ENCODE measurements at places on chromosomes 4 and X. TPM values are rescaled to one million over a fixed set of nuclear protein-coding genes. Genes with fewer than 3 reads are reported as not detected.

Gene PARM1
- 0.14 TPM for polyA plus RNA-seq

DNA sequence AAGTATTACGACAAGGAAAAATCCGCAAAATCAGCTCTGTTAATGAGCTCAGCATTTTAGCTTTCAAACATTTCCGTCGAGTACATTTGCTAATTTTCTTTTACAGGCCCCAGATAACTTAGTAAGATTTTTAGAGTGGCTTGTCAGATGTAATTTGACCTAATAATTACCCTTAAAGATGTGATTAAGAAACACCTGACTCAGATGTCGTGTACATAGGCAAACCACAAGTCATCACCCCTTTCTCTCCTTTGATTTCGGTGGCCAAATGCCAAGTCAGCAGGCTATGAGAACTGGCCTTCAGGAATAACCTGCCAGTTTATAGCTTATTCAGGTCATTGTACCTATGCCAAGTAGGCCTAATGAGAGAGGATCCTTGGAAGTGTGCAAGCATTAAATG lies 369.6 kb downstream of the PCDH7 start:
- DNase-seq, result no peak

- no peak for DNase-seq
These were observed 40.8 kb downstream of the STK26 start for GRCh38 chrX:132063862-132064261.

GRCh38 chrX:39152106-39152649 lies 350.9 kb downstream of the MID1IP1 start:
- peak; percentile 22 for DNase-seq

Gene HPGD
- not detected for polyA plus RNA-seq

Gene PDCL2
- not detected for polyA plus RNA-seq

GRCh38 chr4:133493776-133494175 lies 344.7 kb downstream of the PCDH10 start:
- DNase-seq, result no peak

Gene HPSE
- polyA plus RNA-seq, result 1.5 TPM

DNA sequence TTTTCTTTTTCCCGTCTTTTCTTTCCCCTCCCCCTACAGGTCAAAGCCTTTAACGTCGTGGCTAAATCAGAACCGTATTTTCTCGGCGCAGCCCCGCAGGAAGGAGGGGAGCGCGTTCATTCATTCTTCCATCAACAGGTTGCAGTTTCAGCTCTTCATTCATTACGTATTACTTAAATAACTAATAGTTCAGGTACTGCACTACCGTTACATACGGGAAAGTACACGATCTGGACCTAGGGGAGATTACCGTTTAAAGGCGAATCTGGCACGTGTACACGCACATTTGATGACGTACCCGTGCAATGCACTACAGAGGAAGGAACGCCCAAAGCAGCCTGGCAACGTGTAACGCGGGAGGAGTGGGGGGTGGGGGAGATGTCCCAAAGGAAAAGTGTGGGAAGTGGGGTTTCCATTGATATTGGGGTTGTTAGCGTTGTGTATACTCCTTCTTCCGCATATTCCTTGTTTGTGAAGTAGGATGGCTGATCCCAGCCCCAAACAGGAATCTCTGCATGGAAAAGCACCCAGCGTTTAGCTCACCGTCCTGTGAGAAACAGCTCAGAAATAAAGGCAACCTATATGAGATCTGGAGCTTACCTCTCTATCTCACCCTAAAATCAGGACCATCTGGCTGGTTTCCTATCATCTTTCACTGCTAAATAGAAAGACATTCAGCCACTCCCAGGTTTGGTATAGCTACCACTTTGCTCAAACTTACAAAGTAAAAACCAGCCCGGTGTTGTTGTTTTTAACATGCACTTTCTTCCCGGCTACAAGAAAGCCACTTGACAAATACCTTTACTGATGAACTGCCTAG lies 585 bp upstream of the SEC24D start:
- DNase-seq, result peak; percentile 93

DNA sequence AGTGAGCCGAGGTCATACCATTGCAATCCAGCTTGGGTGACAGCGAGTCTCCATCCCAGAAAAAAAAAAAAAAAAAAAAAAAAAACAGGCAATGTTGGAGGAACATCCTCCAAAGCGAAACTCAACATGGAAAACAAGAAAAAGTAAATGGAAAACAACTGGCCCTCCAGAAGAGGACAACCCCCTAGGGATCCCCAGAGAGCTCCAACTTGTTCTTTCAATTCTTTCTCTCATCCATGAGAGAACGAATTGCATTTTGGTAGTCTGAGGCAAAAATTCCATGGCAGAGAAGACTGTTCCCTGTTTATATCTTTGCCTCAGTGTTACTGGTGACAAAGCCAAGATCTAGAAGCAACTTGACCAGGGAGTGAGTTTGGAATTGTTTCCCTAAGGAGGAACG lies 49.8 kb downstream of the OPHN1 start:
- DNase-seq, result no peak

DNA sequence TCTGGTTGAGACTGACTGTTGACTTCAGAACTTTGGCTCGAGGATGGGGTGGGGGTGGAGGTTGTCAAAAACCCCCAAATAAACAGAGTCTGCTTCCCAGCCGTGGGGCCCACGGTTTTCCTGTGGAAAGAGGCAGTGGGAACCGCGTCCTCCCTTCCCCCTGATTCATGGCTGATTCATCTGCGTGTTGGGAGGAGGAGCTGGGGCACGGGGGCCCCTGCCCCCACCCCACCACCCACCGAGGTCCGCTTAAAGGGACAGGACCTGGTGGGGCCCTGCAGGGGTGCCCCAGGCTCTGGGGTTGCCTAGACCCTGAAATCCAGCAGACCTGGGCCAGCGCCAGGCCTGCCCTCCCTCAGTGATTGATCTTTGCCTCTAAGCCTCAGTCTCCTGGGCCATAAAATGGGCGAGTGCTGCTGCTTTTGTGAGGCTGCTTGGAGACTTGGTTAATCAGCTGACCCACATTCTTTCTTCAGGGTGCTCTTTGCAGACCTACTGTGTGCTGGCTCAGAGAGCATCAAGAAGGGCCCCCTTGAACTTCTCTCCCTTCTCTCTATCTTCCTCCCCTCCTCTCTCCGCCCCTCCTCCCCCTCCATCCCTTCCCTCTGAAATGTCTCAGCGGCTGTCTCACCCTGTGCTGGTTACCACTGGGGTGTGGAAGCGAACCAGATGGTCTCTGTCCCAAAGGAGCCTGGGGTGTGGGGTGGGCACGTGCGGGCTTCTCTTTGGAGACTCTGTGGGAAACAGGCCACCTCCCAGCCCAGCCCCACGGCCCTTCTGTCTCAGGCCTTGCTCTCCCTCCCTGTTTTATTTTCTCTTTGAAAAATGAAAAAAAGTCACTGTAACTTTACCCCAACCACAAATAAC lies 9.1 kb downstream of the HTRA3 start:
- DNase-seq, result peak; percentile 89

DNA sequence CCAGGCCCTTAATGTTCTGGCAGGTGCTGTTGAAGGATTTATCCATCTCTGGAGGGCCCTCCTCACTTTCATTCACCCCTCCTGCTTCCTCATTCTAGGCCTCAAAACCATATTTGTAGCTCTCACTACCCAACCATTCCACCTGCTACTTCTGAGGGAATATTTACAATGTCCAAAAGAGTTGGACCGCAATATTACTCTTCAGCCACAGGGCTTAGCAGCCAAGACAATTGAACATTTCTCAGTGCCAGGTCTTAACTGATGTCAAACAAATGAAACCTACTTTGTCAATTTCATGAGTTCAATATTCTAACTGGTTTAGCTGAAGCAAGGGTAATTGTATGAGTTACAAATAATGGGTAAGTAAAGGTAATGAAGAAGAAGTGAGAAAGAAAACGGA lies 113.2 kb downstream of the ENOX2 start:
- DNase-seq, result no peak

- no peak for DNase-seq
These were observed 34.3 kb upstream of the TMEM154 start for GRCh38 chr4:152713951-152714705.

DNA sequence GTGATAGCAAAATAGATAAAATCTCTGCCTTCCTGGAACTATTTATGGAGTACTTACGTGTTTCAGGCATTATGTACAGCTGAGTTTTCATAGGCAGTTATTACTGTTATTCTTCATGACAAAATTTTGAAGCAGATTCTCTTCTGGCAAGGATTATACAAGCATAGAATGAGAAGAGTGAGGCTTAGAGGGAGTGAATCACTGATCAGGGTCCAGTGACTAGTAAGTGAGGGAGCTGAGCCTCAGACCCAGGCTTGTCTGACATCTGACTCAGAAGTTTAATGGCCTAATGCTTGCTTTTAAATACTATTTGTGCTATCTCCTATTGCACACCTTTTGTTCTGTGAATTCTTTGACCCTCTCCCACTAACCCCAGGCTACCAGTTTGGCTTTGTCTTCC lies 110.6 kb downstream of the DTHD1 start:
- no peak for DNase-seq

DNA sequence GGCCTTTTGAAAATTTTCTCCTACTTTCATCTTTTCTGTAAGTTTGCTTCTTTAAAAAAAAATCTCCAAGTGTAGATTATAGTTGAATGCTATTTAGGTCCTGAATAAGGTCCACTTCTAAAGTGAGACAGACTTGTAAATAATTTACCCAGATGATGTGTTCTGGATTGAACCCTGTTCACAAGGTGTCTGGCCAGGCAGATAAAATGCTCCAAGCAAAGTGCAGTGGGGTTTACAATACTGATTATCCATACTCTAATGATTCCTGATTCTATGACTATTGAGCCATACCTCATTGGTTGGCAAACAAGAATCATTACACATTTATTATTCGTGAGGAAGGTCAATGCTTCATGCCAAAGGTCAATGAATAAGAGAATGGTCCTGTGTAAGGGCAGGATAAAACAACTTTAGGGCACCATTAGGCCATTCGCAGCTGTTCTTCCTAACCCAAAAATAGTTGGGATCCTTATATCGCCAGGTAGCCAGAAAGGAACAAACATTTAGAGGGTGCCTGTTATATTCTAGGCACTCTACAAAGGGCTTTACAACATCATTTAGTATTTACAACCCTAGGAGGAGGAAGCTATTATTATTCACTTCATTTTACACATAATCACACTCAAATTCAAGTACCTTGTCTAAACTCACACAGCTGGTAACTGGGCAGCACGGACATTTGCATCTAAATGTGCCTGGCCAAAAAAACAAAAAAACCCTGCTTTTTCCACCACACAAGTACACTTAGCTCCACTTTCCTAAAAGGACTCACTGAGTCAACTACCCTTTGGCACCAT lies 18.6 kb upstream of the SAT1 start:
- DNase-seq, result no peak

GRCh38 chrX:97267396-97268181 lies 383.9 kb downstream of the RPA4 start:
- DNase-seq, result peak; percentile 13

Gene SOWAHB
- polyA plus RNA-seq, result not detected

GRCh38 chr4:169861593-169861992 lies 103.8 kb upstream of the HPF1 start:
- no peak for DNase-seq

DNA sequence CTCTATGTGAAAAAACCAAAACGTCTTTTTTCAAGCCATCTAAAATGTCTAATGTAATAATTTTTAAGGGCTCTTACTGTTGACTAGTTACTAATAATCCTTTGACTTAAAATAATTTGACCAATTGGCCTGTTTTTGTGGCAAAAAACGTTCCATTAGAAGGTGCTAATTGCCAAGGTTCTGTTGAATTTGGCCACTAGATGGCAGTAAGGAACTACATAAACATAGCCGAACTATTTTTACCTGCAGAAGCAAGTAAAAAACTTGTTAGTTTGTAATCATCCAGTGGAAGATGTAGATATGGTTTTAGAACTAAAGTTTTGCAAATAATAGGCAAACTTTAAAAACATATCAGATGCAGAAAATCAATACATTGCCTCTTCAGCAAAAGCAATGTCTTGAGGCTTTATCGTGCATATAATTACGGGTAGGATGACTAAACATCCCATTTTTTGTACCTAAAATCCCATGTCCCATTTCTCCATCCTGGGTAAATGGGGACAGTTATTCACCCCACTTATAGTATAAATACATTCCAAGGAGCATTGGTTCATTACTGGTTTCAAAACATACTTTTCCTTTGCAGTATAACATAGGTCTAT lies 57.6 kb downstream of the PROM1 start:
- peak; percentile 62 for DNase-seq

Gene UGT2A1
- not detected for polyA plus RNA-seq

Gene AFM
- polyA plus RNA-seq, result not detected

Gene PPP4R3C
- not detected for polyA plus RNA-seq

DNA sequence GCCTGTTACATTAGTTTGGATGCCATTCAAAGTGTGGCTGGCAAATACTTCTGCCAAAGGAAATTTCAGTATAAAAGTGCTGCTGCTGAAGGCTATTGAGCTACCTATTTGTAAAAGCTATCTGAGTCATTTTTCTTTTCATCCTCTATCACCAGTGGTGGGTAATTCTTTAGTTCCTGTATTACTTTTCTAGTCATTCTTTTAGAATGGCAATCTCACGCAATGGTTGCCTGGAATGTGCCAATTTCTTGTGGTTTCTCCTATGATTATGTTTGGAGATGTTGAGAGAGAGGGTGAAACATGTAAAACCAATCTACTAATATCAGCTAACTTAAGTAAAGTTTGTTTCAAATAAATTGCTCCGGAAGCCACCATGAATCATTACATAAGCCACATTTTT lies 685.0 kb downstream of the RAPGEF2 start:
- DNase-seq, result no peak

DNA sequence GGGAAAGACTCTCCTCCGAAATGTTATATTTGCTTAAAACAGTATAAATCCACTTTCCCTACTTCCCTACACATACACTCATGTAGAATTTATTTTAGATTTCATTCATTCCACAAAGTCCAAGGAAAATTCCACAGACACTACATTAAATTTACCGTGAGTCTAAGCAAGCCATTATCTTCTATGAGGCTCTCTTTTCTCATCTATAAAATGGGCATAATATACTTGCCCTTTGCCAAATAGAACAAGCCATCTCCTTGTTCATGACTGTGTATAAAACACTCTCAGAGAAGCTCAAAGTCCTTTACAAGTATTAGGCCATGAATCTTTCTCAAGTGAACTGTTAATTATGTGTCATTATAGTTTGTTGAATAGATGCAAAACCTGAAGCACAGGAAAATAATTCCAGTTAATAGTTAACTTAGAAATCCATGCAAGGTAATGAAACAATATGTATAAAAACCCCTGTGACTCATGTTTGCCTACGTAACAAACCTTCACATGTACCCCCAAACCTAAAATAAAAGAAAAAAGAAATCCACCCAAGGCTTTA lies 10.7 kb downstream of the TEC start:
- DNase-seq, result no peak

GRCh38 chrX:63258144-63258543 lies 93.0 kb downstream of the SPIN4 start:
- DNase-seq, result peak; percentile 43

GRCh38 chrX:13235930-13236329 lies 83.9 kb downstream of the ATXN3L start:
- no peak for DNase-seq

GRCh38 chrX:107773206-107773605 lies 2.4 kb downstream of the TSC22D3 start:
- no peak for DNase-seq

Gene PLP2
- polyA plus RNA-seq, result 209 TPM
